SW480 (cell line): ENCODE measurements at places on chromosomes 2 and 18.

DNA sequence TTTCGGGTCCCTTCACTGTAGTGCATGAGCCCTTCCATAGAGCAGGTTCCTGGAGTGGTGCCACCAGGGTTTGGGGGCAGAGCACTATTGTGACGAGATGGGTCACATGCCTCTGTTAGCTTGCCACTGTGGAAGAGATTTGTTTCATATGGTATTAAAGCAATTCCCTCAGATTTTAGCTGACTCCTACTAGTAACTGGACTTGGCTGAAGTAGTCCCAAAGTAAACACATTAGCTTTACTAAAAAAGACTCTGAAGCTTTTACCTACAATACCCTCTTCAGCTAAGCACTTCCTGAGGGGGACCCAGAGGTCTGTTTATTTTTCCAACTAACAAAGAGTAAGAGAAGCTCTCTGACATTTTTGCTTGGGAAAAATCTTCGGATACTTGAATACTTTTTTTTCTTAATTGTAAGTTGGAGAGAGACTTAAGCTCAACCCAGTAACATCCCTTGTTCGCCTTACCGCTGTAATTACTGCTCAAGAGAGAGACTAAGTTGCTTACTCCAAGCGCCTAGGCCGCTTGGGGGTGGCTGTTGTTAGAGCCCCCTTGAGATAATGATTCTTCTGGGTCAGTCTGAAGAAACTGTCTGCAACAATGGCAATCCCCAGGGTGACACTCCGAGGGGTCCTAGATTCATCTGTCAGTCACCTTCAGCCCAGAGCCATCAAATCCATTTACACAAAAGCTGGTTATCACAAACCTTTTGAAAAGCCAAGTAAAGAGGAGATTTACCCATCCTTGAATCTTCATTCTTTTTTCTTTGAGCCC, 177.4 kb downstream of the FIGN start:
- DNase-seq, result no peak

GRCh38 chr2:70094978-70095719, 7.9 kb downstream of the PCBP1 start:
- no peak for DNase-seq

GRCh38 chr18:40911582-40912254, 1043.3 kb upstream of the PIK3C3 start:
- DNase-seq, result peak; percentile 7

- no peak for DNase-seq
These were observed 19.4 kb upstream of the CCNT2 start for GRCh38 chr2:134899204-134899603.

DNA sequence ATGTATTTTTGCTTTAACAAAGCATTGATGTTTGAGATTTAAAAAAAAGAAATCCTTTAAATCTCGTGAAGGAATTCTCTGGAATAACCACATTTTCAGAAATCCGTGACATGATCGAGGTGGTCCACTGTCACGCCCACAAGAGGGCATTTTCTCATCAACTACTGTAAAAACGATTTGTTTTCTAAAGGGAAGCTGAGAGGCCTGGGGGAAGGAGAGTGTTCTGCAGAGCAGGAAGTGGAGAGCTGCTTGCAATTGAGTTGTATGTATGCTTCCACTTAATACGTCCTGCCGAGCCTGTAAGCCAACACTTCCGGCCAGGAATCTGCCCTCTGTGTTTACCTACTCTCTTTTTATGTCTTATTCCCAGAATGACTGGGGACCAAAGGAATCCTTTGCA, 19.4 kb downstream of the KLHL29 start:
- DNase-seq, result peak; percentile 65

- no peak for DNase-seq
These were observed 93.0 kb upstream of the SLC39A10 start for GRCh38 chr2:195563857-195564512.

DNA sequence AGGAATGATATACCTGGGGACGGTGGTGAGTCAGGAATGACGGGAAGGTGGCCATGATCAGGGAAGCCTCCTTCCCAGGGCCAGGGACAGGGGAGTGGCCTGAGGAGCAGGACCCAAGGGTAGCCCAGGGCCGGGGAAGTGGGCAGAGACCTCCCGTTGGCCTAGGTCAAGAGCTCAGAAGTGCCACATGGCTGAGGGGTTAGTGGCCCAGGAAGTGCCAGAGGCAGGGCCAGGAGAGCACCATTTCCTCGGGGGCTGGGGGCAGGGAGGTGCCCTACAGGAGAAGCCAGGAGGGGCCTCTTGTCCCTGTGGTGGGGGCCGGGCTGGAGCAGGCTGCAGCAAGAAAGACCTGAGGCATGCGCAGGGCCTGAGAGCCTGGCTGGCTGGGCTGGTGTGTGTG, 152.3 kb upstream of the ZSWIM2 start:
- no peak for DNase-seq

DNA sequence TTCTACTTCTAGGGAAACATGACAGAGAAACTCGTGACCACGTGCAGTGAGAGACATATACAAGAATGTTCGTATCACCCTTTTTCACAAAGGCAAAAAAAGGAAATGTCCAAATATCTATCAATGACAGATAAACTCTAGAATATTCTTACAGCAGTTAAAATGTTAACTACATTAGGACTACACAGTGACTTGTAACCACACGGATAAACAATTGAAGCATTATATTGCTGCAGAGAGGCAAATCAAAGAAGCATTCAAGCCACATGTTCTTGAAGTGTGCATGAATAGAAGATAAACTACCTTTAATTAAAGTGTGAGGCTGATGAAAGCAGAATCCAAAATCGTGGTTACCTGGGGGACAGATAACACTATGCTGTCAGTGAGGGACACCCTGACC, 935.3 kb upstream of the KLHL29 start:
- peak; percentile 24 for DNase-seq

GRCh38 chr2:219073413-219074129, 12.8 kb upstream of the IHH start:
- DNase-seq, result peak; percentile 72

DNA sequence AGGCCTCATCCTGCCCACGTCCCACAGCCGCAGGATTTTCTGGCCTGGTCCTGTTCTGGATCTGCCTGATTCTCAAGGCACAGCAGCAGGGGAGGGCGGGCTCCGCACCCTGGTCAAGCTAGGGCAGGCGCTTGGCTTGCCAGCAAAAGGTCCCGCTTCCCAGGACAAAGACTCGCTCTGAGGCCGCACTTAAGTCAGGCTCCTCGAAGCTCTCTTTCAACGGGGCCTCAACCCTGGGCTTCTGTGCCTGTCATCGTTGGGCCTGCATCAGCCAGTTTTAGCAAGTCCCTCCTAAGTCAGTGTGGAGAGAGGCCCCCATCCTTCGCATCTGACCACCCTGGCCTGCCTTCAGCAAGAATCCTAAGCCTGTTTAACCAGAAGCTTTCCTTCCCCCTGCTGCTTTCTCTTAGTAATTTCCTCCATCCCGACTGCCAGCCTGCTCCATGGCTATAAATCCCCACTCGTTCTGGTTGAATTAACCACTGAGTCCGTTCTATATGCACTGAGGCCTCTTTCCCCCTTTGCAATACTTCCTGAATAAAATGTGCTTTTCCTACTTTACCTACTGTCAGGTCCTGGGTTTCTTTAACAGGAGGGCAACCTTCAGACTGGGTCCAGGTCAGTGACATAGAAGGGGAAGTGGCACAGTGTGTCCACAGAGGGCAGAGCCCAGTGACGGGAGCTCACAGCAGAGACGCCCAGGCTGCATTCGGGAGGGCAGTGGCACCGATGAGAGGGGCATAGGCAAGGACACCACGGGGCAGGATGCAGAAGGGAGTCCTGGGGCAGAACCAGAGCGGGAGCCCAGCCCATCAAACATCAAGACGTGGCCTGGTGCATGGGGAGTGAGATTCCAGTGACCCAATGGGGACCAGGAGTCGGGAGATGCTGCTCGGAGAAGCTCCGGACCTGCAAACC, 62.7 kb downstream of the SP110 start:
- DNase-seq, result no peak
